ENCODE measurements at places on chromosomes 11 and 22.

DNA sequence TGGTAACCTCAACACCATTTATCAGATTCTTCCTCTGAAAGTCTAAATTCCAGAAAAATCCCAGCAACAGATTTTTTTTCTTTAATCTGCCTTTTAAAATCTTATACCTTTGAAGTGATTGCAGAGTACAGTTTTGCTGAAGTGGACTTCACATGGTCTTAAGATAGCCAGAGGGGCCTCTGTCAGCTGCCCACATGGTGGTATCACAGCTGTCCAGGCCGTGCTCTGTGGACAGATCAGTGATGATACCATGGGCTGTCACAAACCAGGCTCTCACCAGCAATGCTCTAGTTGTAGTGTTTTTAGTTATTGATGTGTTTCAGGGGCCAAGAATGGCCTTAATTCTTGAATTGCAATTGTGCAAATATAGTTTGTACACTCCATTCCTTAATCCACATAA is 44.0 kb downstream of the PARVA start:
- DNase-seq, result no peak

DNA sequence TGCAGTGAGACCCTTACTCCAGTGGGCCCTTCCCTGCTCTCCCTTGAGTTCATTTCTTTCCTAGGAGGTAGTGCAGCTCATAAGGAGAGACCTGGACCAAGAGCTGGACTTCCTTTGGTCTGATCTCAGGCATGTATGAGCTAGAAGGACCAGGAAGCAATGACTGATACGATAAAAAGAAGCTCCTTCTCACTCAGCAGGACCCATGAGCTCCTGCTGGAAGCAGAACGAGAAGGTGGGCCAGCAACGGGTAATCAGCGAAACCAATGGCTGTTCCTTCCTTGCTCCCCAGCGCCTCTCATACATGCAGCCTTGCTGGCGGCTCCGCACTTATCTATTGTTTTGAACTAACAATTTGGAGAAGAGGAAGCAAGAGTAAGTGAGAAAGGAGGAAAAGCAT is 56.8 kb downstream of the RPUSD4 start:
- no peak for DNase-seq

GRCh38 chr22:29143941-29144785 is 61.5 kb upstream of the EMID1 start:
- peak; percentile 40 for DNase-seq

- DNase-seq, result peak; percentile 58
Observed at GRCh38 chr11:59555601-59556114, 44.3 kb downstream of the OR4D9 start.

- DNase-seq, result no peak
Observed at GRCh38 chr11:123796226-123796625, 9.9 kb downstream of the OR6M1 start.

DNA sequence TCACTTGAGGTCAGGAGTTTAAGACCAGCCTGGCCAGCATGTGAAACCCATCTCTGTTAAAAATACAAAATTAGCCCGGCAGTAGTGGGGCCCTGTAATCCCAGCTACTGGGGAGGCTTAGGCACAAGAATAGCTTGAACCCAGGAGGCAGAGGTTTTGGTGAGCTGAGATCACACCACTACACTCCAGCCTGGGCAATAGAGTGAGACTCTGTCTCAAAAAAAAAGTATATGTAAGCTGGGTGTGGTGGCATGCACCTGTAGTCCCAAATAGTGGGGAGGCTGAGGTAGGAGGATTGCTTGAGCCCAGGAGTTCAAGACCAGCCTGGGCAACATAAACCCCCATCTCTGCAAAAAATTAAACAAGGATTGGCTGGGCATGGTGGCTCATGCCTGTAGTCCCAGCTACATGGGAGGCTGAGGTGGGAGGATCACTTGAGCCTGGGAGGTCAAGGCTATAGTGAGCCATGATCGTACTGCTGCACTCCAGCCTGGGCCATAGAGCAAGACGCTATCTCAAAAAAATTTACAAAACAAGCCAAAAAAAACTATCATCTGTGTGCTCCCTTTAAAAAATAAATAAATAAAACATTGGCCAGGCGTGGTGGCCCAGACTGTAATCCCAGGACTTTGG is 10.8 kb downstream of the CRKL start:
- DNase-seq, result no peak

DNA sequence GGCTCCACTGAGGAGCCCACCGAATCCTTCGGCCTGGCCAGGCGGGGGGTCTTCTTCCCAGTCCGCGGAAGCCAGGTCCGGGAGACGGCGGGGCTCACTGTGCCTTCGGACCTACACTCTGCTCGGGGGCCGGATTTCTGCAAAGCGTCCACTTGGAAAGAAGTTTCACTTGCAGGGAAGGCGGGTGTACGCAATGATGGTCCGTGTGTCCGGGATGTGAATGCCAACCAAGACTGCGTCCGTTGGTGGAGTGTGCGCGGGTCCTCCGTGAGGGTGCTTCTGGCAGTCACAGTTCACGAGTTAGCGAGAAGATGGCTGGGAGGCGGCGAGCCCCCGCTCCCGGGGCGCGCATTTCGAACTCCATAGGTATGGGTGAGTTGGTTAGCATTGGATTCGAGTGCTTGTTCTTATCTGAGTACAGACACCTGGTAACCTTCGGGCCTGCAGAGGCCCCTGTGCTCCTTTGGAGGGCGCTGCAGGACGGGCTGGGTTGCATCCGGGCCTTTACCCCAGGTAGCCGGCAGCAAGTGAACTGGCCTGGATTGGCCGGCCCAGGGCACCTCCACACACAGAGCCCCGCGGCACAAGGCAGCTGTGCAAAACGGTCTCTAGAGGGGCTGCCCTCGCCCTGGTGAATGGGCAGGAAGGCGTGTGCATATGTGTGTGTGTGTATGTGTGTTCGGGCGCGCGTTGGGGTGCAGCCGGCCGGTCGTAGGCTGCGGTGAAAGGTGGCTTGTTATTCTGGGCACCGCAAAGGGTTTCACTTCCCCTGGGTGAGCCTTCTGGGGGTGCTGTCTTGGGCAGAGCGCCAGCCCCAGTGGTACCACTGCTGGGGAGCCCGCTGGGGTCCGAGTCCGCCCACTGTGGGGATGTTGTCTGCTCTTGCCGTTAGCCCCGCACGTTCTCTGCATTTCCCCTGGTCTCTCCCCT is 13.3 kb upstream of the CYP2R1 start:
- DNase-seq, result peak; percentile 88

GRCh38 chr11:21430537-21430936 is 761.2 kb downstream of the NELL1 start:
- DNase-seq, result no peak

Data from activated CD8-positive, alpha-beta memory T cell treated with anti-CD3 and anti-CD28 coated beads, Interleukin-2, amount 50 U/mL, for 48 hours (primary cell).